NCI-H446 (cell line): ENCODE measurements at places on chromosomes 2 and 18.

DNA sequence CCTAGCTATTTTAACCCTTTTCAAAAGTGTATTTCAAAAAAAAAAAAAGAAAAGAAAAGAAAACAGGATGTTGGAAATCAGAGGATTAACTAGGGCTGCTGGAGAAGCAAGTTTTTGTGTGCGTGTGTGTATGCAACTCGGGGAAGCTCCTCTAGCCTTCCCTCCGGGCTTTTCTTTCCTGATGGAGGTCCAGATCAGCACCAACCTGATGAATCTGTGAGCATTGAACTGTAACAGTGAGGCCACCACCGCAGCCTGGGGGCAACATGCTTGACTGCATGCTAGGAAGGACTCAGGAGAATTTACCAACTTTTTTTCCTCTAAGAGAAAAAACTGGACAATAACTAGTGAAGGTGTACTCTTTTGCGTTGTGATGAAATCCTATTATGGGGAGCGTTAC lies 2.3 kb downstream of the OBSL1 start:
- DNase-seq: no peak

DNA sequence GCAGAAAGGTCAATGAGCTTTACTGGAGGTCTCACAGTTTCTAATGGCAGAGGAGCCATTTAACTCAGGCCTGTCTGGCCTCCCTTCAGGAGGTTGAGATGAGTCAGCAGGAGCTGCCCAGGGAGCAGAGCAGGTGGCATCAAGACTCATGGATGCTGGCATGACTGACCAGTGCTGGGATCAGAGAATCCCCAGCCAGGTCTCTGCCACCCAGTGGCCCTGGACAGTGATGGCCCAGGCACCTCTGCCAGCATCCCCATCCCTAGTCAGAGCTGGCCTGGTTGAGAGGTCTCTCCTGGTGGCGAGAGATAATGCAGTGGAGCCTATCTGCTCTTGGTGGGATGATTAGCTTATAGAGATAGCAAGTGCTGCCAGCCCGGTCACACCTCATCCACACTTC lies 43.1 kb downstream of the GYPC start:
- DNase-seq: no peak

GRCh38 chr2:33134791-33135560 lies 188.2 kb downstream of the LTBP1 start:
- DNase-seq: no peak

DNA sequence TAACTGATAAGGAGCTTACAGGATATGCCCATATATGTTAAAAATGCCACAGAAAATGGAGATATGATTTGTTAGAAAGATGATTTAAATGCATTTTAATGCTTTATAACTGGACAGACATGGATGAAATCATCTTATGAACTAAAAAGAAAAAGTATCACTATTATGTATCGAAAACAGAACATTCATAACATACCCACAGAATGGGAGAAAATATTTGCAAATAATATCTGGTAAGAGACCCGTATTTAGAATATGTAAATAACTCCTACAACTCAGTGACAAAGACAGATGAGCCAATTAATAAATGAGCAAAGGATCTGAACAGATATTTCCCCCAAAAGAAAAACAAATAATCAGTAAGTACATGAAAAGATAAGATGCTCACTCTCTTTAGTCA lies 24.3 kb upstream of the MGAT5 start:
- no peak for DNase-seq
